ENCODE measurements at places on chromosomes 4 and X.
A peak's percentile ranks its signal among the peaks of the same experiment; 100 is the strongest.

- no peak for DNase-seq
Observed at GRCh38 chr4:110780538-110780937, 157.7 kb upstream of the PITX2 start.

- no peak for DNase-seq
Observed at GRCh38 chr4:182862921-182863320, 54.3 kb downstream of the DCTD start.

DNA sequence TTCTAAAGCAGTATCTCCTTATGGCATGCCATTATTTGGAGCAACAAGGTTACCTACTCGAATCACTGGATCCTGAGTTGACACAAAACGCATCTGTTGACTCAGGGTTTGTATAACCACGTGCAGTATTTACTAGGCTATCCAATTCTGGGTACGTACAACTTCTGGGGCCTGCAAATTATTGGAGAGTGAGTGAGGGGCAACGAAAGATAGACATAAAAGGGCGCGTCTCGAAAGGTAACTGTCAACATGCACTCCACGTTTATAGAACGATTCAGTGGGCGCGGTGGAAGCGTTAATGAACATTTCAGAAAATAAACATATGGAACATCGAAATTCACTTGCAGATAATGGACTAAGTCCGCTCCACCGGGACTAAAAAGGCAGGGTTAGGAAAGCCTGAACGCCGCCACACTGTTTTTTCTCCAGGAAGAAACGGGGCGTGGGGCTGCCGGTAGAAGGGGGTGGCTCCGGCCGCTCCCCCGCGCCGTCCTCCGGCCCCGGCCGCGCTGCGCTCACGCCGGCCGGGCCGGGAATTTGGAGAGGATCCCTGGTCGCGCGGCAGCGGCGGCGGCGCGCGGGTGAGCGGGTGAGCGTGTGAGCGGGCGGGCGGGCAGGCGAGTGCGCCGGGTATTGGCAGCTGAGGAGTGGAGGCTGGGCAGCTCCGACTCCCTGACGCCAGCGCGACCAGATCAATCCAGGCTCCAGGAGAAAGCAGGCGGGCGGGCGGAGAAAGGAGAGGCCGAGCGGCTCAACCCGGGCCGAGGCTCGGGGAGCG, at the start of gene SMAD1:
TSS of gene SMAD1 (plus strand) at position 690 of the 778 bp plus-strand sequence. CDS start 32,761 bp downstream, outside the sequence.
- peak; percentile 74 for DNase-seq

DNA sequence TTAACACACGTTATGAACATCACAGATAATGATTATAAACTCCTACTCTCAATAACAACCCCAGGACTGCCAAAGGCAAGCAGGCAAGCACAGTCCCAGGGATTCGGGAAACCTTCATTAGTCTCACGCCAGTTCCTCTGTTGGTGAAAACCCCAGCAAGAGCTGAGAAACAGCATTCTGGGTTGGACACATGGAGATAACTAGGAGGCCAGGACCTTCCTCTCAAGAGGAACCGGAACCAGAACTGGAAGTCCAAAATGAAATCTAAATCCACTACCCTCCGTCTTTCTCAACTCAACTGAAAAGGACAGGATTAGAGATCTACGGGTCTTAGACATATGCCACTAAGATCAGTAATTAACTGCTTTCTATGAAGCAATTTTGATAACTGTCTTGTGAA, 3.8 kb downstream of the VEGFC start:
- DNase-seq: no peak
